Stimulated activated naive CD4-positive, alpha-beta T cell (primary cell): ENCODE measurements at places on chromosomes 13 and 19.

DNA sequence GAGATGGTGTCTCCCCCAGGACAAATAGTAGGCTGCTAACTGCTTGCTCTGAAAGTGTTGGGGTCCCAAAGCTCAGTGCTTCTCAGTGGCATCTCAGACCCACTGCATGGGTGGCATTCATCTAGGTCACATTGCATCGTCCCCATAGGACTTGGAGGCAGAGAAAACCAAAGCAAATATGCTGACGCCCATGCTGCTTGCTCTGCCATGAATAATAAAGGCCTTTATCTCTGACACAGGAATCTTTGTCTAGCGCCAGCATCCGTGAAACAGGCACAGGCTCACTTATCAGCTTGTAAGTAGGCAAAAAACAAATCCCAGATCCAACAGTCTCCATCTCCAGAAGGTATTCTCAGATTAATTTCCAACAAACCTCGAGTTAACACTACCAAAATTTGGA lies 18.9 kb upstream of the IPO5 start:
- no peak for DNase-seq

- DNase-seq = no peak
These were observed 6.8 kb upstream of the ZNF283 start for GRCh38 chr19:43820098-43820883.

DNA sequence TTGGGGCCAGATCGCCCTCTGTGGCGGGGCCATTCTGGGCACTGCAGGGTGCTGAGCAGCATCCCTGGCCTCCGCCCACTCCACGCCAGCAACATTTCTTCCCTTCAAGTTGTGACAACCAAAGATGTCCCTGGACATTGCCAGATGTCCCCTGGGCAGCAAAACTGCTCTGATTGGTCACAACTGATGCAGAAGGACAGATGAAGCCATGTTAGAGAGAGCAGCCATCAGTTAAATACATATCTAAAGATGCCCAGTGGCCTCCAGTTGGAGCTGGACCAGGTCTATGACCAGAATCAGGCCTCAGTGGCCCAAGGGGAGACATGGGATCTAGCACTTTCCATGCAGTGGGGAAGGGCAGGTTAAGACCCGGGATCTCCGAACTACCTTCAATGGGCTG lies 125.7 kb downstream of the PTPRS start:
- no peak for DNase-seq

DNA sequence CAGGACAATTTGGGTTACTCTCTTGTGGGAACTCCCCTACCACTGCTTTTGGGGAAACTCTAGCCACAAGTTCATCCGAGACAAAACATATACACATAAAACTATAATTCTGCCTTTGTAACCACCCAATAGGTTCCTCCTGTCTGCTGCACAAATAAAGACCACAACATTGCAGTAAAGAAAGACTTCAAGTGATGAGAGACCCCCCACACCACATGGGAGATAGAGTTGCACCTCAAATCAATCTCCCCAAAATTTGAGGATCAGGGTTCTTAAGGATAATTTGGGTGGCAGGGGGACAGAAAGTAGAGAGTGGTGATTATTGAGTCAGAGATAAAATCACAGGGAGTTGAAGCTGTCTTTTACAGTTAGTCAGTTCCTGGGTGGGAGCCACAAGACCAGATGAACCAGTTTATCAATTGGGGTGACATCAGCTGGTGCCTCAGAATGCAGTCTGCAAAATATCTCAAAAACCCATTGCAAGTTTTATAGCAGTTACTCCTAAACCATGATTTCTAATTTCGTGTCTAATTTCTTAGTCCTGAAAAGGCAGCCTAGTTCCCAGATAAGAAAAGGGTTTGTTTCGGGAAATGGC lies 1348.5 kb downstream of the PCDH9 start:
- no peak for DNase-seq

GRCh38 chr13:80036845-80037504 lies 304.0 kb downstream of the SPRY2 start:
- no peak for DNase-seq

DNA sequence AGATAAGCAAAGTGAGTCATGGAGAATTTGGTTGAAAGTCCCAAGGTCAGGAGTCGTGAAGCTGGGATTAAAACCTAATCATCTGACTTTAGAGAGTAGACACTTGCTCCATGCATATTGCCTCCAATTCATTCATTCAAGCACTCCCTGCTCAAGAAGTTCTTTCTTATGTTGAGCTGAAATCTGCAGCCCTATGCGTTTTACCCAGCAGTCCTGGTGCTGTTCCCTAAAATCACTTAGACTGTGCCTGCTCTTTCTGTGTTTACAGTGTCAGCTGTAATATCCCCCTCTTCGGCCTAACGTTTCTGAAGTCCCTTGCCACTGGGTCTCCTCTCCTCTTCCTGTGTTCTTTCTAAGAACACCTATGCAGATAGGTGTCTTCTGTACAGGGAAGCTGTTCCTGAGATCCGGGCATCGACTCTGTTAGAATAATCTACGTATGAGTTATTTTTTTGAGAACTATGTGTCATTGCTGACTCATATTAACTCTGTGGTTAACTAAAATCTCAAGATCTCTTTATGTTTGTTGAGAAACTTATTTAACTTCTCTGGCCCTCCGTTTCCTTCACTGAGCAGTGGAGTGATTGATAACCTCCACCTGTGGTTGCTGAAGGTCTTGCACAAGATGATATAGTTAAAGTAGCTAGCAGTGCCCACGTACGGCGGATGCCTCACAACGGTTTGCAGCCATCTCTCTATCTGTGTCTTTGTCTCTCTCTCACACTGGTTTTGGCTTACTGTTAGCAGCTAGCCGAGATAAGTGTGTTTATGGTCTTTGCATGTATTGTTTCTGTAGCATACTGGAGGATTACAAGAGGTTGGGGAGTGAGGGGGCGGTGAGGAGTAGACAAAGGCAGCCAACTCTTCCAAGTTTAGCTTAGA lies 4.7 kb downstream of the ALOX5AP start:
- peak; percentile 44 for DNase-seq

DNA sequence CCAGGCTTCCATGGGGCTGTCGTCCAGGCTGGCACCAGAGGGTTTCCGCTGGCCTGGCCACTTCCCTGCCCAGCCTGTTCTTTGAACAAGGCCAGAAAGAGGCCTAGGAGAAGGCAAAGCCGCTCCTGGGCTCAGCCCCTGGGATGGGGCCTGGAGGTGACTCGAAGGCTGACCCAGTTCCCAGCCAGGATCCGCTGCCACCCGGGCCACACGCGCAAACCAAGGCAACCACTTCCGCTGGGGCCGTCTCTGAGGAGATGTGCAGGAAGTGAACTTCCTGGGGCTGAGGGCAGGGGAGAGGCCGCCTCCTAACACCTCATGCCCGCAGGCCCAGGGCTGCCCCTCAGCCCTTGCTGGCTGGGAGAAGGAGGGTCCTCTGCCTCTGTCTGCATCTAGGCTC lies 15.2 kb downstream of the PLEKHF1 start:
- peak; percentile 54 for DNase-seq
